ENCODE measurements at places on chromosomes 6 and 20. TPM values are rescaled to one million over a fixed set of nuclear protein-coding genes. Genes with fewer than 3 reads are reported as not detected.
A peak's percentile ranks its signal among the peaks of the same experiment; 100 is the strongest.

GRCh38 chr6:18211338-18211737 is 53.0 kb downstream of the DEK start:
- DNase-seq: no peak

- peak; percentile 61 for DNase-seq
These were observed 56.7 kb upstream of the SGK1 start for GRCh38 chr6:134374491-134375219.

- DNase-seq: no peak
These were observed 8.8 kb upstream of the FBXO30 start for GRCh38 chr6:145823328-145823944.

DNA sequence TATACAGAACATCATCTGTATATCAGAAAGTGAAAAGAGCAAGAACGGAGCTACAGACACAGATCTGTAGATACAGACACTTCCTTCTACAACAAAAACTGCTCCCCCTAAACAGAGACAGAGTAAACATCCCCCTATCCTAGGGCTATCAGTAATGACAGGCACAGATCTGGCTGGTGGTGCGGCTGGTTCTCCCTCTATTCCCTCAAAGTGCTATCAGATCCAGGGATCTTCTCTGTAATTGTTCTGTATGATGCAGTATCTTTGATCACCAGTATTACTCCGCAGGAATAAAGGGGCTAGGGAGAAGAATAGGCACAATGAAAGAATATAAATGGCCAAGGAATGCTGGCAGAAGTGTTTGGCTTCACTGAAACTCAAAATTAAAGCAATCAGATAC is 80.7 kb downstream of the SLC23A2 start:
- no peak for DNase-seq

DNA sequence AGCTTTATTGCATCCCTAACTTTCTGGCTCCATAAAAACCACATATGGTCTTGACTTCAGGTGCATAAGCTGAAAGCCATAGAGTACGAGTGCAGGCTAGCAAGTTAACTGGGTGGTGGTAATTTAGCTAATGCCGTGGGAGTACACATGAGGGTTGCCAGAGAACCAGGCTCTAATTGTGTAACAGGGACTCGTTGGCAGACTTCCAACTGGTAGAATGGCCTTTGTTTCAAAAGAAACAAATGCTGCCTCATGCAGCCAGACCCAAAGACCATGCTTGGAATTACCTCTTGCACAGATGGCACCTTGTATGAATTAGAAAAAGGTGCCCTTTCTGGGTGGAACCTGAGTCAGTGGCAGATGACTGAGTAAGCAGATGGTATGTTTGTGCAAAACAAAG is 73.2 kb downstream of the LY86 start:
- DNase-seq: peak; percentile 42

DNA sequence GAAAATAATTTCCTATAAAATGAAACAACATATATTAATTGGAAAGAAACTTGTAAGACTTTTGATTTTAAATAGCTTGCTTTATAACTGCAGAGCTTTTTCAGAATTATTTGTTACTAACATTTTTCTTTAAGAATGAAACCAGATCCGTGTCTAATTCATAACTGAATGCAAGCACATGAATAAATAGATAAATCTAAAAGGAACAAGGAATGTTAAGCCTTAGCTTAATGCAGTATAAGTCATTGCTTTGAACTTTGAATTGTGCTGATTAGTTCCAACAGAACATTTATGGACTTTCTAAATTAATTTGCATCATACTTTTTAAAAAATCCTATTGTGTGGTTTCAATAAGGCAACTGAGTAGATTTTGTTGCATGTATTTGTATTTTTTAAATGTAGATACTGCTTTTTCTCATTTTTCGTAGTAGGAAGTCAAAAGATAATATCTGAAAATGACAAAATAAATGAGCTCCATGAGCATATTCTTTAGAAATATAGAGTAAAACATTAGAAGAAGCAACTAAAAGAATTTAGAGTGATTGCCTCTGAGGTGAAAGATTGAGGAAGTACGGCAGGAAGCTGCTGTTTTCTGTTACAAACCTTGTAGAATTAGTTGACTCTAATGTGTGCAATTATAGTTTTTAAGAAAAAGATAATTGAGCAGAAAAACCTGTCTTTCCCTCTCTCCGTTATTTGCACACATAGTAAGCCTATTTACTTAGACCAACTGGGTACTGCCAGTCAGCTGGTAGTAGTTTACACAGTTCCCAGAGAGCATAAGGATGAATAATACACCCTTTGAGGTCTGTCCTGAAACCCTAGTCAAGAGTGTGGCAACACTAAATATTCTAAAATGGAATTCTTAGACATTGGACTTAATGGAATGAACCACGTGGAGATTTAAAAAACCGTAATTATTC is 32.6 kb upstream of the SLC35D3 start:
- no peak for DNase-seq

ARG1 gene
- polyA plus RNA-seq: not detected

CBLN4 gene
- polyA plus RNA-seq: not detected

SYNGAP1 gene
- 2.0 TPM for polyA plus RNA-seq
